Activated CD8-positive, alpha-beta memory T cell treated with anti-CD3 and anti-CD28 coated beads for 36 hours (primary cell): ENCODE measurements at places on chromosomes 1 and 21. TPM values are rescaled to one million over a fixed set of nuclear protein-coding genes. Genes with fewer than 3 reads are reported as not detected.

DMRTB1 gene
- total RNA-seq = not detected

CFHR5 gene
- not detected for total RNA-seq

SLAMF6 gene
- 40.0 TPM for total RNA-seq

GJB5 gene
- not detected for total RNA-seq

SELL gene
- total RNA-seq = 33.4 TPM

LPAR3 gene
- total RNA-seq = 0.92 TPM

RAB42 gene
- not detected for total RNA-seq

TSSK3 gene
- 0.36 TPM for total RNA-seq

GBP4 gene
- total RNA-seq = 31.4 TPM

ZNF669 gene
- 8.7 TPM for total RNA-seq

AMY2A gene
- not detected for total RNA-seq

CSMD2 gene
- not detected for total RNA-seq

ADORA3 gene
- total RNA-seq = not detected

VCAM1 gene
- 1.9 TPM for total RNA-seq

CNIH3 gene
- total RNA-seq = 1.3 TPM

ASTN1 gene
- total RNA-seq = not detected

FMO1 gene
- not detected for total RNA-seq

TINAGL1 gene
- total RNA-seq = not detected

VASH2 gene
- 0.44 TPM for total RNA-seq

TCHH gene
- total RNA-seq = 0.17 TPM

FCRL5 gene
- not detected for total RNA-seq

PPP1R15B gene
- 72.8 TPM for total RNA-seq

PDE4B gene
- total RNA-seq = 33.8 TPM

FCGR2B gene
- not detected for total RNA-seq

DCST1 gene
- total RNA-seq = not detected

CA6 gene
- total RNA-seq = 2.5 TPM
